ENCODE measurements at places on chromosomes 2 and 18. TPM values are rescaled to one million over a fixed set of nuclear protein-coding genes. Genes with fewer than 3 reads are reported as not detected.

DNA sequence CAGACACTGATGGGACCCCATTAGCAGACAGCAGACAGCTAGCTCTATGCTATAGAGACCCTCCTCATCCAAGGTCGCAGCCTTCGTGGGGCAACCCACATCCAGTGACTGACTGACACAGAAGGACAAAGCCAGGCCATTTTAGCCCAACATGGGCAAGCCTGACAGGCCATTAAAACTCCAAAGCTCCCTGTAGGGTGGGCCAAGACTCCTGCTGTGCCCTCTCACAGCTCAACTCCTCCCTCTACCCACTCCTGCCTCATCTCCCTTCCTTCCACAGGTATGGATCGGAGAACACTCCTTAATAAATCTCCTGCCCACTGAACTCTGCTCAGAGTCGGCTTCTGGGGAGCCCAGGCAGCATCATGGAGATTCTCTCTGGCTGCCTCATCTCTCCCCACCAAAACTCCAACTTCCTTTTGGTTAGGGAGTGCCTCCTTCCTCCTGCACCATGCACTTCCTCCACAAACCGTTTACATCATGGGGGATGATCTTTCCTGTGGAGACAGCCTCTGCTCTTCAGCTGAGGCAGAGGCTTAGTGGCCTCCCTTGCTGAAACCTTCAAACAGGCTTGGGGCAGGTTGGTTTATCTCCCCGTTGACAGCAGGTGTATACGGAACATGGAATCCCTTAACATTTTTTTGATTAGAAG lies 86.5 kb downstream of the ACTR3 start:
- no peak for DNase-seq
- no peaks in the 10 kb centered on the region for H3K27me3 ChIP-seq
- no peaks in the 10 kb centered on the region for H3K4me1 ChIP-seq
- no peaks in the 10 kb centered on the region for H3K36me3 ChIP-seq
- no peak overlapping the region for H3K27ac ChIP-seq
- H3K4me3 ChIP-seq: no peak overlapping the region

- no peak overlapping the region for H3K4me3 ChIP-seq
- no peaks in the 10 kb centered on the region for H3K4me1 ChIP-seq
- H3K27ac ChIP-seq: no peak overlapping the region
Observed at GRCh38 chr2:130846686-130847375, 10.1 kb downstream of the ARHGEF4 start.

The TCF7L1 gene
- polyA plus RNA-seq: 101 TPM

GRCh38 chr2:200810998-200811332 lies 745 bp upstream of the BZW1 start:
- H3K4me1 ChIP-seq: peaks cover 18% of the 10 kb centered on the region
- H3K36me3 ChIP-seq: peaks cover 29% of the 10 kb centered on the region
- no peaks in the 10 kb centered on the region for H3K27me3 ChIP-seq
- H3K27ac ChIP-seq: peak overlapping the region; percentile 34

The RMND5A gene
- polyA plus RNA-seq: 18.6 TPM

DNA sequence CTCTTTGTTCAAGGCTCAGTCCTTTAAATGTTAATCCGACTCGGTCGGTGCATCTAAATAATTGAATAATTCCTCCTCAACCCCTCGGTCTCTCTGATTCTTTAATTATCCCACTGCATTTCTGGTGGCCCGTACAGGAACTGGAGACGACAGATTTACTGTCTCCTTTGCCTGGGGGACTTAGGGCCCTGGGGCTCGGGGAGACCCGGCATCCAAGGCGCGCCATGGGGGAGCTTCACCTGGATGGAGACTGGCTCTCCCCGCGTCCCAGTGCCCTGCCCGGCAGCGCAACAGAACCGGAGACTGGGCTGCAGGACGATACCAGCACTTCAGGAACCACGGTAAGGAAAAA lies 47.7 kb upstream of the SELENOI start:
- H3K4me3 ChIP-seq: peak overlapping the region; percentile 61
- H3K36me3 ChIP-seq: no peaks in the 10 kb centered on the region
- H3K27me3 ChIP-seq: no peaks in the 10 kb centered on the region
- H3K27ac ChIP-seq: no peak overlapping the region

- peaks cover 14% of the 10 kb centered on the region for H3K36me3 ChIP-seq
- peak; percentile 47 for DNase-seq
- no peaks in the 10 kb centered on the region for H3K27me3 ChIP-seq
Observed at GRCh38 chr2:167271932-167272331, 383.7 kb downstream of the XIRP2 start.

- H3K36me3 ChIP-seq: no peaks in the 10 kb centered on the region
- H3K27ac ChIP-seq: no peak overlapping the region
- H3K4me1 ChIP-seq: no peaks in the 10 kb centered on the region
- no peak for DNase-seq
- H3K27me3 ChIP-seq: no peaks in the 10 kb centered on the region
Observed at GRCh38 chr2:15006667-15007066, 374.1 kb downstream of the LRATD1 start.

DNA sequence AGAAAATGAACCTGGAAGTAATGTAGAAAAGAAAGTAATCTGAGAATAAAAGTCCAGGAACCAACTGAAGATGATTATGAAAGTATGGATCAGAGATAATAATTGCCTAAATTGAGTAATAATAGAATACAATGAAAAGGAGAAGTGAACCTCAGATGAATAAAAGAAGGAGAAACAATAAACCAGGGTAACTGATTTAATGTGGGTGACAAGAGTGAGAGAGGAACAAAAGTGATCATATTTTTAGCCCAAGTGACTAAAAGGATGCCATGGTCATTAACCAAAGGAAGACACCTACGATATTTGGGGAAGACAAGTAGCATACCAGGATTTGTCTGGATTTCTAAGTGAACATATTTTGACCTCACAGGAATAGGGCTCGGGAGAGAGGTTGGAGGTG lies 600.6 kb downstream of the RNF144A start:
- no peak overlapping the region for H3K4me3 ChIP-seq
- no peaks in the 10 kb centered on the region for H3K36me3 ChIP-seq
- no peak overlapping the region for H3K27ac ChIP-seq
- no peak for DNase-seq
- 0 out of 2 replicates have a peak, but pooled peaks cover 10% of the 10 kb centered on the region for H3K4me1 ChIP-seq
- H3K27me3 ChIP-seq: no peaks in the 10 kb centered on the region

DNA sequence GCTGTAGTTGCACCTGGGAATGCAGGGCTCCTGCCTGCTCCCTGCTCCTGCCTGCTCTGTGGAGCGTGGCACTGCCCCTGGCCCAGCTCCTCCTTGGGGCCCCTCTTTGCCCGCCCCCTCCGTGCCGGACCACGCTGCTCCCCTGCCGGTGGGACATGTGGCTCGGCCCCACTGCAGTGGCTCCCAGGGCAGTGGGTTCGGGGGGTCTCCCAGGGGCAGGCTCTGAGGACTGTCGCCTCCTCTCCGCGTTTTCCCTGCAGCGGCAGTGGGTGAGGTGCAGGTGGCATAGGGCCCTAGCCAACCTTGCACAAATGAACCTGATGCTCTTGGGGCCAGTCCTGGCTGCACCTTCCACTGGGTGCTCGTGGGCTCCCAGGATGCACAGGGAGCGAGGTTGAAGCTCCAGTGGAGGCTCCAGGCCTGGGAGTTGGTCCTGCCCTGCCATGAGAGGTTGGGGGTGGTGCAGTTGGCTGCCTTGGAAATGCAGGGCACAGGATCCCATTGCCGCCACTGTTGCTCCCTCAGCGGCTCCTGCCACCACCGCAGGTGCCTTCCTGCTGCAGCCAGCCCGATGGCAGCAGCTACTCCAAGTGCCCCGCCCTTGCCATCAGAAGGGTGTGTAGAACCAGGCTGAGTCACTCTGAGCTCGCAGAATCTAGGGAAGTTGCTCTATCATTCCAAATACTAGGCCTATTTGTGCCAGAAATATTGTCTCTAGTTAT lies 313.1 kb upstream of the SYT4 start:
- no peak overlapping the region for H3K4me3 ChIP-seq
- DNase-seq: no peak
- no peak overlapping the region for H3K27ac ChIP-seq
- no peaks in the 10 kb centered on the region for H3K36me3 ChIP-seq
- no peaks in the 10 kb centered on the region for H3K27me3 ChIP-seq
- H3K4me1 ChIP-seq: no peaks in the 10 kb centered on the region

DNA sequence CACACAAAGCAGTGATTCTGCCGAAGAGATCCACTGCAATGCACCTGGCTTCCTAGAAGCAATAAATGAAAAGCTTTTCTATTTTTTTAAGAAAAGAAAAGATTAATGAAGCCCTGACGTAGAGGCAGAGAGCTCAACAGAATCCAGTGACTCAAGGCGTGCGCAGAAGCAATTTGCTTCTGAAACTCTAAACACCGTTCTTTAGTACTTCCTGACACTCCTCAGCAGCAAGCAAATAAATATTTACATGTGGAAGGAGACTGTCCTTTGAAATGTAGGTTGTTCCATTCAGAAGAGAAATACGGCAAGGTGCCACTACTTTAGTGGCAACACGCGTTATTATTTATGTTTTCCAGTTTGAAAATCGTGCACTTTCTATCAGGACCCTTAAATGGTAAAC lies 126.2 kb upstream of the ZNF516 start:
- H3K27me3 ChIP-seq: peaks cover 47% of the 10 kb centered on the region
- DNase-seq: peak; percentile 23
- peaks cover 42% of the 10 kb centered on the region for H3K4me1 ChIP-seq
- H3K27ac ChIP-seq: peak overlapping the region; percentile 26

- H3K27me3 ChIP-seq: no peaks in the 10 kb centered on the region
- DNase-seq: no peak
- H3K4me3 ChIP-seq: no peak overlapping the region
- H3K4me1 ChIP-seq: no peaks in the 10 kb centered on the region
- H3K36me3 ChIP-seq: no peaks in the 10 kb centered on the region
Observed at GRCh38 chr2:54808661-54809060, 85.2 kb downstream of the EML6 start.
